ENCODE measurements at places on chromosomes 7 and 10. TPM values are rescaled to one million over a fixed set of nuclear protein-coding genes. Genes with fewer than 3 reads are reported as not detected.

The SFTPA2 gene
- not detected for total RNA-seq

The SFTPA1 gene
- 0.11 TPM for total RNA-seq

The MRPL43 gene
- total RNA-seq = 50.1 TPM

The PNLIPRP2 gene
- not detected for total RNA-seq

The MYOZ1 gene
- total RNA-seq = not detected

GRCh38 chr10:79249186-79250121, 97.8 kb upstream of the PPIF start:
- H3K4me1 ChIP-seq = peaks cover 38% of the 10 kb centered on the region
- ATAC-seq = peak; percentile 86
- peak overlapping the region; percentile 80 for H3K4me3 ChIP-seq
- peak overlapping the region; percentile 69 for H3K27ac ChIP-seq

GRCh38 chr10:83553366-83553765, 585.9 kb upstream of the GHITM start:
- no peaks in the 10 kb centered on the region for H3K36me3 ChIP-seq
- ATAC-seq = no peak
- H3K4me3 ChIP-seq = no peak overlapping the region
- no peak overlapping the region for H3K27ac ChIP-seq
- no peaks in the 10 kb centered on the region for H3K27me3 ChIP-seq

DNA sequence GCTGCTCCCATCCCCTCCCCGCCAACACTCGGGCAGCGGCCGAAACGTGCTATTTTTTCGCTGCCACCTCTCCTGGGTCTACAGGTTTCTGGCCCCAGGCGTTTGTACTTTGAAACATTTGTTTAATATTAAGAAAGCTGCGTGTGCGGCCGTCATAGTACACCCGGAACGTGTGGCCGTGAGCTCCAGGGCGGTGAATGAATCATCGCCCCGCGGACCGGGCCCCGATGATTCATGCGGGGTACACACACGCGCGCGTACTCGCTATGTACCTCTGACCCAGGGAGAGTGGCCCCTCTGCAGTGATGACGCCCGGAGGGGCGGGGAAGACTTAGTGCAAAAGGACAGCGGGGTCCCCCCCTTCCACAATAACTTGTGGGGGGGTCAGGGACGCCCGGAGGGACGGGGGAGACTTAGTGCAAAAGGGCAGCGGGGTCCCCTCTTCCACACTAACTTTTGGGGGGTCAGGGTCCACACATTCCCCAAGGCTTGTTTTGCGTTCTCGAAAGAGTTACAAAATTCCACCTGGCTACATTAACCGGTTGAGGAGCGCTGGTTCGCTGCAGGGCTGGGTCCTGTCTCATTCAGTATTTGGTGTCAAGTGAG, 56.5 kb upstream of the PCGF5 start:
- peaks cover 23% of the 10 kb centered on the region for H3K36me3 ChIP-seq
- H3K4me3 ChIP-seq = peak overlapping the region; percentile 78

GRCh38 chr7:148867596-148868377, 16.3 kb downstream of the EZH2 start:
- peaks cover 11% of the 10 kb centered on the region for H3K36me3 ChIP-seq
- H3K27me3 ChIP-seq = no peaks in the 10 kb centered on the region
- H3K4me3 ChIP-seq = no peak overlapping the region

DNA sequence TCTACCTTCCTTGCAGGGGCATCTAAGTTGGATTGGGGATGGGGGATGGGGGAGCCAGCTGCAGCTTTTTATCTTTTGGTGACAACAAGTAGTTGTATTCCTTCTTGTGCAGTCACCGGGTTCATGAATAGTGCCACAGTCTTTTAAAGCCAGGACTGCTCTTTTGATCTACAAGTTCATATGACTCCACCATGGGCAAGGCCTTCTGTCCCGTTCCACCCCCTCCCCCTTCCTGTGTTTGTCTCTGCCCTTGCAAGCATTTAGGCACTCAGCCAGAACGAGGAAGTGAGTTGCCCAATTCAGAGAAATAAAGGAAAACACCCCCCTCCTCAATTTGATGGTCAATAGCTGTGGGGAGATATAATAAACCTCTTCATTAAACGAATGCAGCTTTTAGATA, 44.8 kb upstream of the EGR2 start:
- H3K27me3 ChIP-seq = peaks cover 11% of the 10 kb centered on the region
- no peak overlapping the region for H3K27ac ChIP-seq
- no peak overlapping the region for H3K4me3 ChIP-seq
- no peaks in the 10 kb centered on the region for H3K36me3 ChIP-seq
- no peaks in the 10 kb centered on the region for H3K4me1 ChIP-seq

GRCh38 chr7:101989101-101989500, 171.7 kb downstream of the CUX1 start:
- no peaks in the 10 kb centered on the region for H3K36me3 ChIP-seq
- no peaks in the 10 kb centered on the region for H3K4me1 ChIP-seq

GRCh38 chr10:112490545-112490944, 43.5 kb downstream of the VTI1A start:
- no peak for ATAC-seq
- H3K36me3 ChIP-seq = peaks cover 10% of the 10 kb centered on the region
- no peak overlapping the region for H3K4me3 ChIP-seq

DNA sequence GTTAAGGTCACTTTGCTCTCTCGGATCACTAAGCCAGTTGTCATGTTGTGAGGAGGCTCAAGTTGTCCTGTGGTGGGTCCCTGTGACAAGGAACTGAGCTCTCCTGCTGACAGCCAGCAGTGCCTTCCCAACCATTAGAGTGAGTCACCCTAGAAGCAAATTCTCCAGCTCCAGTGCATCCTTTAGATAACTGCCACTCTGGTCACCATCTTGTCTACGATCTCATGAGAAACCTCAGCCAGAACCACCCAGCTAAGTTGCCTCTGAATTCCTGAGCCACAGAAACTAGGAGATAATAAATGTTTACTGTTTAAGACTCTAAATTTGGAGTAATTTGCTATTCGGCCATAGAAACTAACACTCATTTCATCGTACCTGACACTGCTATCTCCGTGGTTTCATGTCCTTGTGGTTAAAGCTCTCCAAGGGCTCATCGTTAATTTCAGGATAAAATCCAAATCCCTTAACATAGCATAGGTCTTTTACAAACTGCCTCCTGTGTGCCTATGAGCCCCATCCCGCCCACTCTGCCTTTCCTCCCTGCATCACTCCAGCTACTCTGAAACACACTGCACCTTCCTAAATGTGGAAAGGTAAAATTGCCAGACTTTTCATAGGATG, 56.5 kb upstream of the WIPF3 start:
- no peaks in the 10 kb centered on the region for H3K4me1 ChIP-seq
- no peaks in the 10 kb centered on the region for H3K36me3 ChIP-seq
- H3K27me3 ChIP-seq = peaks cover 6% of the 10 kb centered on the region
- H3K27ac ChIP-seq = no peak overlapping the region
- ATAC-seq = no peak

GRCh38 chr7:81211204-81211933, 292.5 kb upstream of the SEMA3C start:
- H3K27me3 ChIP-seq = no peaks in the 10 kb centered on the region
- H3K36me3 ChIP-seq = no peaks in the 10 kb centered on the region
- H3K4me1 ChIP-seq = no peaks in the 10 kb centered on the region
- no peak overlapping the region for H3K4me3 ChIP-seq
- no peak overlapping the region for H3K27ac ChIP-seq

DNA sequence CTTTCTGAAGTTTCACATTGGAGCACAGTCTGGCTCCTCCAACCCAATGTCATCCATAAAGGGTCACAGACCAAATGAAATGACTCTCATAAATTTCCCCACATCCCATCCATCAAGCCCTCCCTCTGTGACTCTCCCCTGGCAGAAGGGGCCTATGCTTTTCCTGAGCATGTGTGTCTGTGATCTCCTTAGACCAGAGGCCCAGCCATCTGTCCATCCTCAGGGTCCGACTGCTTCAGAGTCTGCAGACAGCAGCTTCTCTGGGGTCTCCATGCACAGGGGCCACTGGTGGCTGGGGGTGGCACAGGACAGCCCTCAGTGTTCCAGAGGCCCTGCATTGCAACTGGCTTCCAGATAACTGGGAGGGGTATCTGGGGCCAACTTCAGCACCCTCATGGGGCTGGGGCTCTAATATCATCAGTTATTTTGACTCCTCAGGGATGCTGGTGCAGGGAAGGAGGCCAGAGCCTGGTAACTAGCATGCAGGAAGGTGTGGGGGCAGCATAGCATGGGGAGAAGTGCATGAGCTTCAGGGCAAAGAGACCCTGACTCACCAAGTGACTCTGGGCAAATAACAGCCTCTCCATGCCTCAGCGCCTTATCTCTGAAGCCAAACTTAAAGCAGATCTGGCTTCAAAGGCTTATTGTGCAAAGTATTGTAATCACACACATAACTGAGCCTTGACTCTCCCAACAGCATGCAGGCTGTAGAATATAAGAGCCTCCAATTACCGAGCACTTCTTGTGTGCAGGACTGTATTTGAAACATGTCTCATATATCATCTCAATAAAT, 266.9 kb downstream of the GRID1 start:
- H3K4me3 ChIP-seq = no peak overlapping the region
- H3K27ac ChIP-seq = no peak overlapping the region
- no peaks in the 10 kb centered on the region for H3K4me1 ChIP-seq
- H3K36me3 ChIP-seq = no peaks in the 10 kb centered on the region
- H3K27me3 ChIP-seq = peaks cover 3% of the 10 kb centered on the region

DNA sequence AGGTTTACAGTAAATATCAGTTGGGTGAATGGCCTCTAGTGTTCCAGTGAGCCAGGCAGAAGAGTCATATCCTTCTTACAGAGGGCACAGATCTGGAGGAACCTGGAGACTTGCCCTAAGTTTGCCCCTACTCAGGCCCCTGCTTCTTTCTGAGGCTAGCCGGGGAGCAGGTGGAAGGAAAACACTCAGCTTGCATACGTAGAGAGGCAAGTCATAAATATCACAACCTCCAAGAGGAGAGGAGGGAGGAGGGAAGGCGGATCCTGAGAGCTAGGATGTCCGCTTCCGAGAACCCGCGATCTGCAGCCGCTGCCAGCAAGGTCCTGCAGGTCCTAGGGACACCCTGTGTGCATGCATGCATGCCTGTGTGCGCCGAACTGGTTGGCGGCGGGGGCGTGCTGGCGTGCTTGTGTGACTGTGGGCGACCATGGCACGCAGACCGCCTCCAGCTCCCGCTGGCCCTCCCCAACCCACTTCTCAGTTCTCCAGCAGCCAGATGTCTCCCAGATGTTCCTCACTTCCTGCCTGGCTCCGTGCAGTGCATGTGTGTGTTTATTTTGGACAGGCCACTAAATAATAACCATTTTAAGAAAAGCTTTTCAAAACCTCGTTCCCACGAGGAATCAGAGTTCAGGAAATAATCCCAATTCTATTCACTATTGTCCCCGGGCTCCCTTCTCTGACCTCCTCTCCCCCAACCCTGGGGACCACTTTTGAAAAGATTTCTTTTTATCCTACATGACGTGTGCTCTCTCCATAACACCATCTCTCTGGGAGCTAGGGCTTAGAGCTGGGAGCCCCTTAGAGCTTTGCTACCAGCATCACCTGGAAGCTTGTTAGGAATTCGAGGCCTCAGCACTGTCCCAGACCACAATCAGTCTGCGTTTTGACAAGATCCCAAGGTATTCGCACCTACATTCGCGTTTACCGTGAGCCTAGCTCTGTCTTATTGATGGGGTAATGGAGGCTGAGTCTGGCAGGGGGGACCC, 32.4 kb downstream of the UNC5B start:
- ATAC-seq = no peak
- no peak overlapping the region for H3K27ac ChIP-seq
- H3K4me3 ChIP-seq = no peak overlapping the region
- no peaks in the 10 kb centered on the region for H3K36me3 ChIP-seq
- no peaks in the 10 kb centered on the region for H3K4me1 ChIP-seq
- peaks cover 7% of the 10 kb centered on the region for H3K27me3 ChIP-seq

DNA sequence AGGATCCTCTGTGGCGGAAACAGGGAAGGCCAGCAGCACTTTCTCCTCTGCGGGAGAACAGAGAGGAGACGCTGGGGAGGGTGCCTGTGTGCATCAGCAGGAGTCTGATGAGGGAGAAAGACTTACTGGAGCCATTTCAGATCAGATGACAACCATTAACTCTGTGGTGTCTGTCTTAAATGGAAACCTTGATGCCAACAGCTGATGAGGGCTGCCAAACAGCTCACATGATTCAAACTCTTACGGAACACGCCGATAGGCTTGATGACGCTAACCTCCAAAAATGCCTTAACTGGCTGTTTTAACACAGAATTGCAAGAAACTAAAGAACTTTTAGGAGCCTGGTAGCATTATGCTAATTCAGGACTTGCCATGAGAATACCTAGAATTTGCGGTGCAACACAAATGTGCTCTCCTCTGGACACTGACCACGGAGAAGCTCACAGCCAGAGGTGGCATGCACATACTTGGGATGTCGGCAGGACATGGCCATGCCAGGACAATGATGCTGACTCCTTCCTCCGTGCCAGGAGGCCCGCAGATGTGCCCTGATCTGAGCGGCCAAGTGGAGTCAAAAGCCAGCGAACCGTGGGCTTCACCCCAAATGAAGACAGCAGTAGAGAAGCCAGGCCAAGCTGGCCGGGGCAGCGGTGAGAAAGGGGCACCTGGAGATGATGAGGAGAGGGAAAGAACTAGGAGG, 154.9 kb downstream of the ZMYND11 start:
- H3K4me1 ChIP-seq = no peaks in the 10 kb centered on the region
- no peaks in the 10 kb centered on the region for H3K36me3 ChIP-seq
- no peak overlapping the region for H3K27ac ChIP-seq
- no peak overlapping the region for H3K4me3 ChIP-seq

- ATAC-seq = no peak
- H3K36me3 ChIP-seq = peaks cover 18% of the 10 kb centered on the region
- peaks cover 22% of the 10 kb centered on the region for H3K4me1 ChIP-seq
- H3K4me3 ChIP-seq = peak overlapping the region; percentile 98
Observed at GRCh38 chr7:158864507-158864820, 8.1 kb downstream of the DYNC2I1 start.

DNA sequence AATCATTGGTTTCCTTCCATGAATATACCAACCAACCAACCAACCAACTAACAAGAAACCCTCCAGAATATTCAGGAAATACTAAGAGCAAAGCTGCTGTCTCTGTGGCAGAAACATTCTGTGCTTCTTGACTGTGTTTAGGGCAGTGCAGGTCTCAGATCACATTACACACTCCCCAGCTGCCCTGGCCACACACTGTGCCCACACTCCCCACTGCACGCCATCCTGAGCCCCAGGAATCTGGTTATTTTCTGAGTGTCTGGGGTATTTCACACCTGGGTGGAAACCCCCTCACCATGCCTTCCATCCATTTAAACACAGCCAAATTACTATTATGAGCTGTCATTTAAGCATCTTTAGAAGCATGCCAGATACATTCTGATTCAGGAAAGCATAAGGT, 183.7 kb upstream of the ANK3 start:
- peak overlapping the region; percentile 94 for H3K4me3 ChIP-seq
- H3K27me3 ChIP-seq = no peaks in the 10 kb centered on the region
- H3K27ac ChIP-seq = peak overlapping the region; percentile 92

DNA sequence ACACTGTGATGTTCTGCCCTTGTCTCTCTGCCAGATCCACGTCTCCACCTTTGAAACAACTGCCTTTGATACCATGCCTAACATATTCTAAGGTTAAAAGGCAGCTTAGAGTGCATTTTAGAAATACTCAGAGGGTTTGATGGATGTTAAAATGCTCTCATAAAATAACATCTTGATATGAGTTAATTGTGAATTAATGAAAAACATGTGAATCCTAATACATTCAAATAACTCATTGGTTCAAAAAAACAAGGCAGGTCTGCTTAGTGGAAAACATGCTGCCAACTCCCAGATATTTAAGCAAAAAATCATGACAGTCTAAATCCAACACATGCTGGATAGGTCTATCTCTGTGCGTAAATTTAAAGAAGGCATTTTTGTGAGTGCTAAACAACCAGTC, 291.8 kb downstream of the AHR start:
- no peaks in the 10 kb centered on the region for H3K36me3 ChIP-seq
- H3K27ac ChIP-seq = no peak overlapping the region
- no peak overlapping the region for H3K4me3 ChIP-seq
- H3K27me3 ChIP-seq = no peaks in the 10 kb centered on the region

- H3K36me3 ChIP-seq = no peaks in the 10 kb centered on the region
- no peak for ATAC-seq
- no peak overlapping the region for H3K27ac ChIP-seq
- no peak overlapping the region for H3K4me3 ChIP-seq
Observed at GRCh38 chr7:90821961-90822620, 226.0 kb downstream of the CDK14 start.
